Glutamatergic neuron (in vitro differentiated cells): ENCODE measurements at places on chromosomes 12 and 14. TPM values are rescaled to one million over a fixed set of nuclear protein-coding genes. Genes with fewer than 3 reads are reported as not detected.

LRP1 gene
- 125 TPM for total RNA-seq

GRCh38 chr12:19018302-19018970 lies 111.1 kb upstream of the PLEKHA5 start:
- no peak for DNase-seq

- DNase-seq, result no peak
These were observed 6.1 kb upstream of the CD9 start for GRCh38 chr12:6193853-6194815.

PTGER2 gene
- not detected for total RNA-seq

- DNase-seq, result no peak
These were observed 72.1 kb downstream of the ARID2 start for GRCh38 chr12:45801625-45802024.

- no peak for DNase-seq
These were observed 417.7 kb downstream of the ATP23 start for GRCh38 chr12:58359084-58359483.

RIMBP2 gene
- 20.5 TPM for total RNA-seq

DNA sequence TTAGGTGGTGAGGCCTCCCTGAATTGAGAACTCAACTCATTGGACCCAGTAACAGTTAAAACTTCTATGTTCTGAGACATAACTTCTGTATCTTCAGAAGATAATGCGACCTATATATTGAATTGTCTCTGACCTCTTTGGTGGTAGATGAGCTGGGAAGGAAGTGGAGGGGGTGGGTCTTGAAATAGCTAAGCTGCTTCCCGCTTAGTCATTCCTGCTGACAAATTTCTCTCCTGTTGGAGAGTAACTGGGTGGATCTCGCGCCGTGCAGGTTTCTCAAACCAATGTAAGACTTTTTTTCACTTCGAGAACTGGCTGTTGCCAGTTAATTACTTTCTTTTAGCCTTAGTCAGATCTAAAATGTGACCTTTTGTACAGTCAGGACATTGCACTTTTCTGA lies 100.8 kb downstream of the PPHLN1 start:
- no peak for DNase-seq

DNA sequence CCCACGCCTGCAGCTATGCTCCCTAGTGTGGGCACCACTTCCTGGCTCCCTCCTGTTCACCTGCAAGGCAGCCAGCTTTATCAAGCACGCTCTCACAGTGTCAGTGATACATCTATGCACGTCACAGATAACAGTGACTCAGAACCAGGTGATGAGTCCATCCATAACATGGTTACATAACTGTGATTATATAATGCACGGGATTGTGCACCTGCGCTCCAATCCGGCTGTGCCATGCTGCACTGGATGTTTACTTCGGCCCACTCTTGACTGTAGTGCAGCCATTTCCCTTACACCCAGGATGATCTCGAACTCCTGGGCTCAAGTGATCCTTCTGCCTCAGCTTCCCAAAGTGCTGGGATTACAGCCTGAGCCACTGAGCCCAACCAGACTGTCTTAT lies 38.4 kb upstream of the CEP83 start:
- DNase-seq, result no peak

- DNase-seq, result no peak
These were observed 178.1 kb downstream of the ADGRD1 start for GRCh38 chr12:131131808-131132117.

TSPAN31 gene
- 27.2 TPM for total RNA-seq

DNA sequence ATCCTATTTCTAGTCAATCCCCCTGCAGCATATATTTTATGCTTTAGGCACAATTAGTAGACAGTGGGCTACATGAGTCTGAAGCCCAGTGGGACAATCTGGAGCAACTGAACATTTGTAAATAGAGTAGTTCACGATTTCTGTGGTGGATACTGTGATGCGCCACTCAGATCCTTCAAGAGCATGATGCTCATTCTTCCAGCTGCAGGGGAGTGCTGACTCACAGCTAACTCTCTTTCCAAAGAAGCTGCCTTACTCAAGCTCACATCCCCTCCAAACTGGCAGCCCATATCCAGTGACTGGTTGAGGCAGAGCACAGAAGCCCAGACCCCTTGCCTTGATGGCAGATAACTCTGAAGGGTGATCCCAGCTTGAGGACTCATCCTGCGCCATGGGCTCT lies 224.2 kb upstream of the EEA1 start:
- no peak for DNase-seq

- DNase-seq, result no peak
These were observed 7.3 kb upstream of the GALNT9 start for GRCh38 chr12:132336451-132337413.

SERPINA6 gene
- total RNA-seq, result not detected

DNA sequence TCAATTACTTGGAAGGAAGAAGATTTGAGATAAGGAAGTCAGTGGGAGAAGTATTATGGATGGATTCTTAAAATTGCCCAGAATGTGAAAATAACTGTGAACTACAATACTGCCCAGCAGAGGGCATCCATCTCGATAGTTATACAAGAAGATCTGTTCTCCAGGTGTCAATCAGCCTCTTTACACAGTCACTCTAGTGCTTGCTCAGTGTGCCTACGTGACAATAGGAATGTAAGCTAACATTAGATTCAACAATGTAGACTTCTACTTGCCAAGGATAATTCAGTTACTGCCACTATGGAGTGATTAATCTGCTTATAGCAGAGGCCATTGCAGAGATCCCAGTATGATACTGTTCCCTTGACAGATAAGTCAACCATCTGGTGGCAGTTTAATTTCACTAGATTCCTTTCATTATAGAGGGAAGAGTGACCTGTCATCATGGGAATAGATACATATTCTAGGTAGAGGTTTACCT lies 10.6 kb upstream of the MAP4K5 start:
- DNase-seq, result no peak

- no peak for DNase-seq
These were observed 525.3 kb upstream of the NOVA1 start for GRCh38 chr14:27123162-27123561.
